ENCODE measurements at places on chromosomes 4 and X. TPM values are rescaled to one million over a fixed set of nuclear protein-coding genes. Genes with fewer than 3 reads are reported as not detected.

- DNase-seq: no peak
Observed at GRCh38 chr4:76226418-76226817, 12.8 kb upstream of the SCARB2 start.

GRCh38 chrX:74911494-74911893 is 13.8 kb downstream of the NEXMIF start:
- DNase-seq: no peak

GRCh38 chrX:116230130-116230898 is 59.8 kb downstream of the AGTR2 start:
- DNase-seq: no peak

- no peak for DNase-seq
Observed at GRCh38 chrX:118355225-118355920, 9.5 kb downstream of the WDR44 start.

- no peak for DNase-seq
Observed at GRCh38 chrX:57647020-57647419, 33.0 kb downstream of the NLRP2B start.

DNA sequence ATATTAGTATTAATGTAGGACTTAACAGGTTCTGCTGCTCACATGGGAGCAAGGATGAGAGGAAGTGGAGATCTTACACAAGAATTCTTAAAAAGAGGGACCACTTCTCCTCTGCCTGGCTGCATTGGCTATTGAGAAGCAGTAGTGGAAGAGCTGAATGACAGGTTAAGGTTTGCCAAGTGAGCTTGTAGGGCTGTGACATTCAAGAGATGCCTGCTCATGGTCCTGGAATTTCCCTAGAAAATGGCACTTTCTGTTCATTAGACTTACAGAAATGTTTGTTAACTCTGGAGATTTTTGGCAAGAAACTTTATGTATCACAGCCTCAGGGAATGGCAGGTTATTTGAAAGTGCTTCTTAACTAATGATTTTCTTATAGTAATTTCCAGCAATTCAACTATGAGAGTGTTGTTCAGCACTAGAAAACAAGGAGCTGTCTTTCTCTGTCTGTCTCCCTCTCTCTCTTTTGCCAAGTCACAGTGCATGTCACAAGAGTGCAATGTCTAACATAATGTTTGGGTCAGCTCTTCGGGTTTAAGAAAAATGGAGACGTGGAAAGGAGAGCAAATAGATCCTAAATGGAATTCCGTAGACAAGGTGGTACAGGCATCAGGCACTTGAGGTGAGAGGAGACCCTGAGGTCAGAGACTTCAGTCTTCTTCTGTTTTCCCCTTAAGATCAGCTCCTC is 8.3 kb upstream of the NAP1L5 start:
- no peak for DNase-seq

DNA sequence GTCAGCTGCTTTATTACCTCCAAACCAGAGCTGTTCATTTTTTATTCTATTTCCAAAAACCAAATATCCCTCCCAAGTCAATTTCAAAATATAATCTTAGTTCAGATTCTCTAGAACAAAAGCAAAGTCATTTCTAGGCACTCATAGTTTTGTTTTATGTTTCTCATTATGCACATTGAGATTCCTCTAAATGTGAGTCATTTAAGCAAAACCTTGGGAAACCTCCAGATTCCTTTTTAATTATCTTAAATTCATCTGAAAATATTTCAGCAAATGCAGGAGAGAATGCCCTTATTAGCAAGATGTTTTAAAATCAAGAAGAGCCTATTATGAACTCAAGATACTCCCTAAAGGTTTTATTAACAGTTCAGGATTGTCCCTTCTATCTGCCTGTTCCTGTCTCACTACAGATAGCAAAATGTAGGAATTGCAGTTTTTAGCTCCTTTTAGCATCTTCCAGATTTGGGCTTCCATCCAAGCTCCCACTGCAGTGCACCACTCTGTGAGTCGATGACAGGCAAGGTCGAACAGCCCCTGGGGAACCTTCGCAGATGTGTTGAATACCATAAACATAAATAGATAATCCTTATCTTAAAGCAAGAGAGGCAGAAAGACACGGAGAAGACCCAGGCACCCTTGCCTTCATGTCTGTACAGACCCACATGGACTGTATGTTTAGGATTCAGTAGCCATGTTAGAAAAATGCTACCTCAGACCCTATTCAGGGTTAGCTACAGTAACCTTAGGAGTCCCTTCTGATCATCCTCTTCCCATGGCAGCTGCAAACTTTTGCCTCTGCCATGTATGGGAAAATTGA is 11.3 kb upstream of the SLC9A7 start:
- DNase-seq: no peak

- no peak for DNase-seq
Observed at GRCh38 chr4:112183252-112183651, 38.0 kb downstream of the FAM241A start.

DNA sequence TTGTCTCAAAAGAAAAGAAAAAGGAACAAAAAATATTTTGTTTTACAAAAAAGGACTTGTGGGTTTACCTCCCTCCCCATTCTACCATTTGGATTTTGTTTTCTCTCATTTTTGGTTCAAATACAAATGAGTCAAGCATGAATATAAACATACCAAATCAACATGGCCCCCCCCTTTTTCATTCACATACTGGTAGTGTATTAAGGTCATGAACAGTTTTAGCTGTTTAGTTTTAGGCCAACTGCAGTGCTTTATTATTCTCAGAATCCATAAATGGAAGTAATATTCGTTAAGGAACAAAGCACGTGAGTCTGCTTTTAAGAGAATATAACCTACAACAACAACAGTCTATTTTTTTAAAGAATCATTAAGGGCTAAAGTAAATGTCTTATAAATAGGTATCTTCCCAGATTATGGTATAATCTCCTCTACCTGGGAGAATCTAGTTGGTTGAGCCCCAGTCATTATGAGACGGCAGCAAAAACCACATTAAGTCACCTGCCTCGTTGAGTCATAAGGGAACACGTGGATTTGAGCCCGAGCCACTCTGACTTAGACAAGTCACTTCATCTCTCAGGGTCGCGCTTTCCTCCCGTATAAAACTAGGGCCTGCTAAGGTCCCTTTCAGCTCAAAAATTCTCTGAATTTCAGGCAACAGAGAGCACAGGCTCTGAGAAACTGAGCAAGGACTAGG is 26.7 kb downstream of the BCLAF3 start:
- DNase-seq: no peak

- no peak for DNase-seq
Observed at GRCh38 chr4:169250796-169251195, 20.0 kb downstream of the SH3RF1 start.

DNA sequence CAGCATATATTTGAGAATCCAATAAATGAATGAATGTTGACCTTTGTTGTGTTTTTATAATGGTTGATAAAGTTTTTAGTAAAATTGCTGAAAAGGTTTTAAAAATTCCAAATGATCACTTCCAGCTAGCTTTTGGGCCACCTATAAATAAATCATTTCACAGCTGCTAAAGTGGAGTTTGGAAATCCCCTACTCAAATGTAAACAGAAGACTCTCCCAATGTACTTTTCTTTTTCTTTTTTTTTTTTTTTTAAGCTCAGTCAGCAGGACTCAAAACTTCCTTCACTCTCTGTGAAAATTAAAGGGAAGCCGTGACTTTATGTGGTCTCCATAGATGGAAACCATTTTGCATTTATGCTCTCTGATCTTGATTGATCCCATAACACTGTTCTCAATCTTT is 45.2 kb downstream of the CXCL13 start:
- DNase-seq: no peak

- no peak for DNase-seq
Observed at GRCh38 chr4:150817804-150818528, 197.1 kb downstream of the LRBA start.

DNA sequence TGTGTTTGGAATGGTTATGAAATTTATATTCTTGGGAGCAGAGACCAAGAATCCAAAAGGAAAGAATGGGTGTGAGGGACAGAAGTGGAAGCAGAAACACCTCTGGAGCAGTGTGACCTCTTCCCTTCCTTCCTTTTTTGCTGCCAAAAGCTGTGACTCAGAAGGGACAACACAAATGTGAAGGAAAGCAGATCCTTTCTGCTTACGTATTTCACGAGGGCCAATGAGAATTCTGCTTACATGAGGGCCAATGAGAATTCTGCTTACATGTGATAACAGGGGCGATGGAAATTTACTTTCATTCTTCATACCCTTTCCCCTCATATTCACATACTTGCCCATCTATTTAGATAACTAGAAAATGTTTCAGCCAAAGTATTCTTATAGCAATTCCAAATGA is 404.6 kb downstream of the PRDM5 start:
- DNase-seq: peak; percentile 56

DNA sequence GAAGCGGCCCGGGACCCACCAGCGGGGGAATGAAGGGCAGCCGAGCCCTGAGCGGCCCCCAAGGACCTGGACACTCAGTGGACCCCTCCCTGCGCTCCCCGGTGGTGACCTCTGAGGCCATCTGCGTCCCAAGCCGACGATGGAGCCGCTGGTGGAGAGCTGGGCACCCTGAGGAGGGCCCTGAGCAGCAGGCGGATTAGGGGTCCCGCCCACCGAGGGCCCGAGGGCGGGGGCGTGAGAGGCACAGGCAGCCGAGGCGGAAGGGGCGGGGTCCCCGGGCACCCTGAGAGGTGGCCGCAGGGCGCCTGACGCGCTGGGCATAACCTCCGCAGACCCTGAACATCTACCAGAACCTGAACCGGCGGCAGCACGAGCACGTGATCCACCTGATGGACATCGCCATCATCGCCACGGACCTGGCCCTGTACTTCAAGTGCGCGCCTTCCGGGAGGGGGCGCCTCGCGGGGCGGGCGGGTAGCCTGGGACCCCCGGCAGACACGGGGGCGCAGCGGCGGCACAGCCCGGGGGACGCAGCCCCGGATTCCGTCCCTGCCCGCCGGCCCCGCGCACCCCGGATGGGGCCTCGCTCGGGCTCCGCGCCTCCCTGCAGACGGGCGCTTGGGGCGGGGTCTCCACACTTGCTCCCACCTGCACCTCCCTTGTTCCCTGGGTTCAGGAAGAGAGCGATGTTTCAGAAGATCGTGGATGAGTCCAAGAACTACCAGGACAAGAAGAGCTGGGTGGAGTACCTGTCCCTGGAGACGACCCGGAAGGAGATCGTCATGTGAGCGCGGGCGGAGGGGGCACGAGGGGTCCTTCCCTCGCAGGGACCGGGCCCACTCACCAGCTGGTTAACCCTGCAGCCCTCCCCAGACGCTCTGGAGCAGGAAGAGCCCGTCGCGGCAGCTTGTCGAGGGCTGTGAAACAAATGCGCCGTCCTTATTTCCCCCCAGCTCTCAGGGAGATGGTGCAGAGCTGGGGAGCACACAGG is 10.3 kb downstream of the ATP5ME start:
- peak; percentile 79 for DNase-seq

- DNase-seq: no peak
Observed at GRCh38 chr4:24930151-24930550, 17.3 kb upstream of the CCDC149 start.

DNA sequence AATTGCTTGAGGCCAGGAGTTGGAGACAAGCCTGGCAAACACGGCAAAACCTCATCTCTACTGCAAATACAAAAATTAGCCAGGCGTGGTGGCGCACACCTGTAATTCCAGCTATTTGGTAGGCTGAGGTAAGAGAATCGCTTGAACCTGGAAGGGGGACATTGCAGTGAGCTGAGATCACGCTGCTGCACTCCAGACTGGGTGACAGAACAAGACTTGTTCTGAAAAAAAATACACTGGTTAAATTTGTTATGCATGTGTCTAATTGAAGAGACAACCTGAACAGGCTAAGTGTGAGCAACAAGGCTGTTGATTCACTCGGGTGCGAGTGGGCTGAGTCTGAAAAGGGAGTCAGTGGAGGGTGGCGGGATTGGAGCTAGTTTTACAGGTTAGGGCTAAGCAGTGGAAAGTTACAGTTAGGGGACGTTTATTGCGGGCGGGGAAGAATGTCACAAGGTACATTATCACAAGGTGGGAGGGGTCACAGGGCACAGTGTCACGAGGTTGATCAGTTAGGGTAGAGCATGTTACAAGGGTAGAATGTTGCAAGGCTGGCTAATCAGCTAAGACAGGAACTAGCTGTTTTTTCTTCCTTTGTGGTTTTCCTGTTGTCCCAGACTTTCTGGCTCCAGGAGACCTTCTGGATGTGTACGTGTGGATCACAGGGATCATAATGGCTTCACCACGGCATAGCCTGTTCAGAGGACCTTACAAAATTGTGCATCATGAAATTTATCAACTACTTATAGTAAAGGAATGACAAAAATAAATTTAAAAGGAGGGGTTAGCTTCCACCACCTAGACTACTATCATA is 115.8 kb downstream of the NAA11 start:
- no peak for DNase-seq

DNA sequence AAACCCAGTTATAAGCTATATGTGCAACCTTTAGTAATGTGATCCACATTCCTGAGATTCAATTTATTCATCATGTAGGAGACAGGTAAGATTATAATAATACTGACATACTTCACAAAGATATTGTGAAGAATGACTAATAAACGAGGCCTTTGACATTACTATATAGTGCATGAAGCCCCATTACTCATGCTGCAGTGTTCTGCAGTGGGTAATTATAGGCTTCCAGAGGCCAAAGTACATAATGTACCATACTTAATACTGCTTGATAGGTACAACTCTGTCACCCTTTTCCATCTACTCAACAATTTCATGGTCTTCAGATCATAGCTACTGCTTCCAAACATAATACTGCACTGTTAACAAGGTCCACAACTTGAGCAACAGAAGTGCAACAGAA is 68.9 kb downstream of the COL25A1 start:
- DNase-seq: no peak

DNA sequence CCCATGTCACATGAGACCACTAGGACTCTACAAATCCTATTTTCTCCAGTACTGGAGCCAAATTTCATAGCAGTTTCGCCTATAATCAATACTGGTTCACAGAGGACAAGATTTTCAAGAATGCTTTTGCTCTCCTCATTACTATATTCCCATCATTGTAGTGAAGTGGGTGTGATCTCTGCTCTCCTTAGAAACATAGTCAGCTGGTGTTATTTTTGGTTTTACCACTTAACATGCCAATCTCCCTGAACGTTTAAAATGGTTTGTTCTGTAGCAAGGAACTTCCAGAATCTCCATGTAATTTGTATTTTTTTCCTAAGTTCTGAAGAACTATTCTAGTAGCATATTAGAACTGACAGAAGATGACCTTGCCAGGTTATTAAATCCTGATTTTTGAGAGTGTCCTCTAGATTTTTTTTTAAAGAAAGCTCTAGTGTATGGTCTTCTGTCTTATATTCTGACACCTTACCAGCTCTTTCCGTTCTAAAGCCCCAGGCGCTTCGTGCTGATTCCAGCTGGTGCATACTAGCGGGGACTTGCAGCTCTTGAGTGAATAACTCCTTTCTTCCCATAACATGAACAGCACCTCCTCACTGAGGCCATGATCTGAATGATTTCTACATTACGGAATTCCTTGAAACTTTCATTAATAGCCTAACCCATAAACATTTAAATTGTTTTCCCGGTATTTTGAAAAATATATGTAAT is 1372.9 kb downstream of the TECRL start:
- DNase-seq: no peak

GRCh38 chr4:82284475-82284857 is 89.3 kb downstream of the HNRNPD start:
- no peak for DNase-seq

Gene FRG2
- not detected for total RNA-seq

Gene SORCS2
- total RNA-seq: 11.5 TPM

Gene GAGE12F
- total RNA-seq: not detected

Gene EVC2
- total RNA-seq: 19.2 TPM

Gene NPY2R
- total RNA-seq: 0.36 TPM

Gene CCNB3
- 0.29 TPM for total RNA-seq

Gene ZNF827
- total RNA-seq: 20.0 TPM

Gene XG
- total RNA-seq: 3.2 TPM
